Left renal cortex interstitium (tissue), 4 donors: ENCODE measurements at places on chromosomes 6 and 20.

DNA sequence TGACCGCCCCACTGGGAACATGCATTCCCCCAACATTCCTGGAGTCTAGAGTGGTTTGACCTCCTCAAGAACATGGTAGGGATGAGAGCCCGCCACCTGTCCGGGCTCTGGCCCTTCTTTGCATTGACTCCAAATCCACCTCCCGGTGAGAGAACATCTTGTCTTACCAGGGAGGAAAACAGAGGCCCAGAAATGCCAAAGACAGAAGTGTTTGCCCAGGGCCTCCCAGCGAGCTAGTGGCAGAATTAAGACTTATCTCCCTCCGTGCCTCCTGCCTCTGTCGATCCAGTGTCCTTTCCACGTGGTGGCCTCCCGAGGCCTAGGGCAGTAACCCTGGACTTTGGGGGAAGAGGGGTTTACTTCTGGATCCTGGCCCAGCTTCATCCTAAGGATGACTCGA, 134.8 kb downstream of the JPH2 start:
- DNase-seq: no peak

DNA sequence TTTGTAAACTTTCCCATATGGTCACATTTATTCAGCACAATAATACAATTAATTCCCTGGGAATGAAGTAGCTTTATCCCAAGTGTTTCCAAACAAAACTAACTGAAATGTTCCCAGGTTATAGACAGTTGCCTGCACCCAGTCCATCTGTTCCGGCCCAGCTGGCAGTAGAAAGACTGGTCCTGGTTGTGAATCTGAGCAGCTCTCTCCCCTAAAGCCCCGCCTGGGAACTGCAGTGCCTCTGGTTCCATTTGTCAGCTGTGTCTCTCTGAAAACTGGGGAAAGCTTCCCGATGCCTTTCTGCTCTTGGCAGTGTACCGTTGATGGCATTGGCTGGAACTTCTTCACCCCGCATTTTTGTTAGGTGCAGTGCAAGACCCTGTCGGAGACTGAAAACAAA, 8.7 kb downstream of the MTHFD1L start:
- no peak for DNase-seq

GRCh38 chr6:16398587-16398986, 160.2 kb downstream of the GMPR start:
- no peak for DNase-seq

DNA sequence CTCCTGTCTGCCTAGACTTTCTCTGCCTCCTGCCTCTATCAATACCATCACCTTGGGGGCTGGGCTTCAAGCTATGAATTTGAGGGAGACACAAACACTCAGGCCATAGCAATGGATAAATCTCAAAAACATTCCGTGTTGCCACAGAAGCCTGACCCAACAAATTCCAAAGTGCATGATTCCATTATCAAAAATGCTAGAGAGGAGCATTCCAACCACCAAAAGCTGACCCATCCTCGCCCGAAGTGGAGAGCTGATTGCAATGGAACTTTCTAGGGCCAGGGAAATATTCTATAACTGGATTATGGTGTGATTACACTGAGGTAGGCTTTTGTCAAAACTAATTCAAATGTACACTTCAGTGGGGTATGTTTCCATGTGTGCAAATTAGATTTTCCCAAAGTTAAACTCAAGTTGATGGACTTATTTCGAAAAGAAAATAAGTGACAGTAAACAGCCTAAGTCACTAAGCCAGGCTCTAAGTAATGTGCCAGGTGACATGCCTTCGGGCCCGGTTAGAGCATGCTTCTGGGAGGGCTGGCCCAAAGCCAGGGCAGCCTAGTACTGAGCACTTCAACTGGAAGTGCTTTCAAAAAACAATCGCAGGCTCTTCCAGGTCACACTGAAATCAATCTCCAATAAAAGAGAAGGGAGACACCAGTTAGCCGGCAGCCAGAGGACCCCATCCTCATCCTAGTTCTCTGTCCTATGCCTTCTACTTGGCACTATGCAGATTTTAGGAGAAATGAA, 142.3 kb downstream of the TBXT start:
- no peak for DNase-seq

GRCh38 chr20:59585714-59586409, 18.5 kb upstream of the PHACTR3 start:
- DNase-seq: no peak

- no peak for DNase-seq
Observed at GRCh38 chr6:157388924-157389323, 7.9 kb downstream of the ZDHHC14 start.

DNA sequence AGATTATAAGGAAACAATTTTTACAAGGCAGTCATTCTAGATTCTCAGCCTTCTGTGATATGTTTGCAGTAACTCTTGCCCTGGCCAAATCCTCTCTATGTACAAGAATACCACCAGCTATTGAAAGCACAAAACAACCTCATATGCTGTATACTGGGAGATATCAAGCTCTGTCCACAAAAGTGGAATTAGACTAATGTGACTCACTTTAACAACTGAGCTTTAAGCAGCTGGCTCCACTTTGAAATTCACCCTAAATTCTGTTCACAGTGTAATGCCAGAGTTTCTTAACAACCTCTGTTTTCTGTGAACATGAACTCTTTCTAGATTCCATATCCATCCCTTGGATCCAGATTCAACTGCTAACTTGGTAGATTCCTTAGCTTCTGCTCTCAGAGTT, 47.6 kb downstream of the CHD6 start:
- DNase-seq: no peak

DNA sequence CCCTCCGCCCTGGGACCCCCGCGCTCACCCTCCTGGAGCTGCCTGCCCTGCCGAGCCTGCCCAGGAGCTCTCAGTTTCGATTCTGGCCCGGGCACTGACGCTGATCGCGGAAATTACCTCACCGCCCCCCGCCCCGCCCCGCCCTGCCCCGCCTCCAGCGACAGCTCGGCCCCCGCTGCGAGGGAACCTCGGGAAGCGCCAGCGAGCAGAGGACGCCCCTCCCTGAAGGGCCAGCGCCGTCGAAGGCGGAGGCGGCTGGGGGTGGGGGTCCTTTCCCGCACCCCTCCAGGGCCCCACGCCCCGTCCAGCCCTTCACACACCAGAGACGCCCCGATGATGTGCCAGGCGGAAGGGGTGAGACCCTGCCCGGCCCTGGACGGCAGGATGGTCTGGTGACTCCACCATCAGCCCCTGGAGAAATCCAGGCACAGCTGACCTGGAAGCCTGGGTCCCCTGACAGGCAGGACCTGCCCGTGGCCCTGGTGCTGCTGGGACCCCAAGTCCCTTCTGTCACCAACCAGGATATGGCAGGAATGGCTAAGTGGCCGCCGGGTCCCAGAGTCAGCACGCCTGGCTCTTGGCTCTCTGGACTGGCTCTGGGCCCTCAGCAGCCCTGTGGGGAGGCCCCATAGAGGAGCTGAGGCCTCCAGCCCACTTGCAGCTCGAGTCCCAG, at the start of gene HELZ2:
Gene HELZ2, minus strand, starts transcription at position 84 of the 673 bp plus-strand sequence. CDS start 1,854 bp downstream, outside the sequence.
- no peak for DNase-seq

GRCh38 chr6:38034274-38034914, 214.9 kb downstream of the ZFAND3 start:
- DNase-seq: no peak

DNA sequence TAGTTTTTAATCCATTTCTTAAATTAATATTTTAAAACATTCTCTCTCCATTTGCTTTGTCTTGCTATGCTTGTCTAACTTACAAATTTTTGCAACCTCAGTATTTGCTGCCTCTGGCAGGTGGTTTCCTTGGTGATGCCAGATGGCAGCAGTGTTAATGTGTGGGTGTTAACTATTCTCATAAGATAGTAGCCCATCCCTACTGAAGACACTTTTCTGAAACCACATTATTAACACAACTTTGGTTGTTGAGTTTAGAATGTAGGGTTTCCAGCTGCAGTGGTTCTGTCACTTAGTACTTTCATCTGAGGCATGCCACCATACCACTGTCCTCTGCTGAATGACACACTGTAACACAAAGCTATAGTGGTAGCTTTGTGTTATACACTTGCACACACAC, 75.1 kb downstream of the MYO6 start:
- DNase-seq: no peak

DNA sequence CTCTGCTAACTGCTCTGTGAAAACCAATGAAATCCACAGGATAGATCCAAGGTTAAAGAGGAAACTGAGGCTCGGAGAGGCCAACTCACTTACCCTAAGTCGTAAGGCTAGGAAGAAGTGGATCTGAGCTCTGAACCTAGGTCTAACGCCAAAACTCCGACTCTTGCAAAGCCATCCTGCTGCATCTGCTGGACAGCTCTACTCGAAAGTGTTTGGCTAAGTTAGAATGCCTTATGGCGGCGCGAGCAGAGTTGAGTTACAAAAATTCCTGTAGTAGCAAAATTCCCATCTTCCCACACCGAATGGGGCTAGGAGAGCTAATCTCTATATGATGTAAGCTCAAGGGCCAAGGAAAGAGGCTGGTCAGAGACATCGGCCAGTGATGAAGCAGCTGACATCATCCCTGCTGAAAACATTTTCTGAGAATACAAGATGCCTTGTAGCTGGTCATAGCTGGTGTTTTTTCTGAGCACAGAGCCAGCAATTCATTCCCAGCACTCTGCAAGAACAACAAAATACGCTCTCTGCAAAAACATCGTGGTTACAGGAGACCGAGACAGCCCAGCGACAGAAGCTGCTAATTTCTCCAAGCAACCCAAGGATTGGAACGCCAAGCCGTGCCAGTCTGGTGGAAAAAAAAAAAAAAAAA, 1.8 kb downstream of the SPATA2 start:
- no peak for DNase-seq

DNA sequence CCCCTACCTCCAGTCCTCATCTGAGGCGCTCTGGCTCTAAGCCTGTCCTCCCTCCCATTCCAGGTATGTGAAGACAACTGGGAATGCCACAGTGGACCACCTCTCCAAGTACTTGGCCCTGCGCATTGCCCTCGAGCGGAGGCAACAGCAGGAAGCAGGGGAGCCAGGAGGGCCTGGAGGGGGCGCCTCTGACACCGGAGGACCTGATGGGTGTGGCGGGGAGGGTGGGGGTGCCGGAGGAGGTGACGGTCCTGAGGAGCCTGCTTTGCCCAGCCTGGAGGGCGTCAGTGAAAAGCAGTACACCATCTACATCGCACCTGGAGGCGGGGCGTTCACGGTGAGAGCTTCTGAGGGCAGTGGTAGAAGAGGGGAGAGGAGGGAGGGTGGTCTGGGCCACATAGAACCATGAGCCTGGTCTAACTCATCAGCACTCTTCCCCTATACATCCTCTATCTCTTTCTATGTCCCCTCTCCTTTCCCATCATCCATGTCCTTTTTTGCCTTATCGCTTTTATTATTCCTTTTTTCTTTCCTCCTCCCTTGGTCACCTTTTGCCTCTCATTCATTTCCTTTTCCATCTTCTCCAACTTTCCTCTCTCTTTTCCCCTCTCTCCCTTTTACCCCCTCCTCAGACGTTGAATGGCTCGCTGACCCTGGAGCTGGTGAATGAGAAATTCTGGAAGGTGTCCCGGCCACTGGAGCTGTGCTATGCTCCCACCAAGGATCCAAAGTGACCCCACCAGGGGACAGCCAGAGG, 3.5 kb downstream of the RING1 start:
- no peak for DNase-seq

DNA sequence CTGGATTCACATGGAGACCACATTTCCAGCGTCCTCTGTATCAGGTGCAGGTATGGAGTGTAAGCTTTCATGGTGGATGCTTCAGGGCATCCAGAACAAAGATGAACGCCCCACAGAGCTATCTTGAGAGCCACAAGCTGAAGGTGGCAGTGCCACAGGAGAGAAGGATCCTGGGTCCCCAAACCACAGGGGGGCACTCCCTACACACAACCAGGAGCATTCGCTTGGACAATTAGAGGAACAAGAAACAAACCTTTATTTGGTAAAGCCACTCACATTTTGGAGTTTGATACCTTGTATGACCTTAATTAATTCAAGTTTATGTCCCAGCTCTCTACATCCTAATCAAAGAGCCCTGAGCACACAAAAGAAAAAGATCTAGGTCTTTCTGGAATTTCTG, 406.3 kb downstream of the PREX1 start:
- no peak for DNase-seq

GRCh38 chr6:119581220-119581619, 231.7 kb upstream of the MAN1A1 start:
- no peak for DNase-seq

- DNase-seq: no peak
Observed at GRCh38 chr6:12114055-12114503, 102.0 kb downstream of the HIVEP1 start.

DNA sequence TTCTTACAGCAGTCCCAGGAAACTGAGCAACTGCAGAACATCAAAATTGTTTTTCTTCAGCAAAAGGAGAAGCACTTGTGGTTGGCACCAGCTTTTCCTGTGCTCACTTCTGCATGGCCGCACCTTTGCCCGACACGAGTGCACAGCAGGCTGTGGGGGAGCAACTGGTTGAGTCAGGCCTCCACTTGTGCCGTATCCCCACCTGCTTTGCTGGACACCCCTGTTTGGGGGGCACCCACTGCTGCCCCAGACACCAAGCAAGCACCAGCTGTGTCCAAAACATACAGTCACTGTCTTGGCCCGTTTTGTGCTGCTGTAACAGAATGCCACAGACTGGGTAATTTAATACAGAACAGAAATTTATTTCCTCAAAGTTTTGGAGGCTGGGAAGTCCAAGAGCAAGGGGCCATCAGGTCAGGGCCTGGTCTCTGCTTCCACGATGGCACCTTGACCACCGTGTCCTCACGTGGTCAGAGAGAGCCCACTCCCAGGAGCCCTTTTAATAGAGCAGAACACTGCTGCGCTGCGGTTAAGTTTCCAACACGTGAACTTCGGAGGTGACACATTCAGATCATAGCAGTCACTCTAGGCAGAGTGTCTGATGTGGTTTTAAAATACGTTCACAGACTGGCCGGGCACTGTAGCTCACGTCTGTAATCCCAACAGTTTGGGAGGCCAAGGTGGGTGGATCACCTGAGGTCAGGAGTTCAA, 8.7 kb upstream of the GMEB2 start:
- DNase-seq: no peak

GRCh38 chr6:12134991-12135390, 122.9 kb downstream of the HIVEP1 start:
- DNase-seq: no peak

- DNase-seq: no peak
Observed at GRCh38 chr20:17961587-17961940, 7.0 kb downstream of the SNX5 start.

GRCh38 chr20:21554985-21555384, 41.1 kb upstream of the NKX2-2 start:
- DNase-seq: no peak
